ENCODE measurements at places on chromosomes 7 and 10.

- no peak for DNase-seq
These were observed 484 bp downstream of the ZWINT start for GRCh38 chr10:56360583-56360966.

- no peak for DNase-seq
These were observed 53.9 kb downstream of the PRTFDC1 start for GRCh38 chr10:24898501-24898900.

GRCh38 chr7:2640846-2641316 lies 9.1 kb downstream of the TTYH3 start:
- DNase-seq: no peak

- DNase-seq: no peak
These were observed 37.6 kb downstream of the ZNF248 start for GRCh38 chr10:37819797-37820196.

GRCh38 chr7:148483515-148484308 lies 106.9 kb upstream of the C7orf33 start:
- no peak for DNase-seq

GRCh38 chr10:1272079-1272776 lies 216.0 kb downstream of the WDR37 start:
- no peak for DNase-seq

- no peak for DNase-seq
These were observed 215.5 kb downstream of the THSD7A start for GRCh38 chr7:11616466-11616865.

DNA sequence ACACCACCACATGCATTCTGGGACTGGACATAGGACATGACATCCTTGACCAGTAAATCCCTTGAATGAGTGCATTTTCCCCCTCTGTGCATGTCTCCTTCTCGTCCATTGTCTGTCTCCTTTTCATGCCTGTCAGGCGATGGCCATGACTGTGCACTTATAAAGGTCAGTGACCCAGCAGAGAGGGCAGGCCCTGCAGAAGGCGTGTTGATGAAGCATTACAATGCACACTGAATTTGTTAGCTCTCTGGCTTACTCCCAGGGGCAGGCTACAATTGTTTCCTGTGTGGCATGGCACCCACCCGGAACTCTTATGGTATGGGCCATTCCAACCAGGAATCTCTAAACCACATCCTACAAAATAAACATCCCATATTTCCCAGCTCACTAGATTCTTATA lies 71.1 kb downstream of the SAMD9 start:
- no peak for DNase-seq

GRCh38 chr10:80927419-80928078 lies 389.8 kb downstream of the SH2D4B start:
- no peak for DNase-seq

- DNase-seq: no peak
These were observed 9.5 kb downstream of the CYREN start for GRCh38 chr7:135160858-135161653.

DNA sequence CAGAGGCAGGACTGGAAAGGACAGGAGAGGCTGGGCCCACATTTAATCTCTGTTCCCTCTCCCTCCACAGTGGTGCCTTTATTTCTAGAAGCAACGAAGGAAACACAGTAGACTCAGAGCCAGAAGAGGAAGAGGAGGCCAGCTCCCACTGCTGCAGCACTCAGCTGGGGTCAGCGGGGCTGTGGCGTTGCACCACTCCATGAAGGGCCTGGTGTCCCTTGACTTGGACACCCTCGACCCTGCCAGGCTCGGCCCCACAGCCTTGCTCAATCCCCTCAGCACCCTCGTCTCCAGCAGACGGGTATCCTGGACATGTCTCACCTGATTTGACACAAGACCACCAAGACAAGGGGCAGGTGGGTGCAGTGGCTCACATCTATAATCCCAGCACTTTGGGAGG lies 38.8 kb downstream of the PRKAG2 start:
- no peak for DNase-seq

DNA sequence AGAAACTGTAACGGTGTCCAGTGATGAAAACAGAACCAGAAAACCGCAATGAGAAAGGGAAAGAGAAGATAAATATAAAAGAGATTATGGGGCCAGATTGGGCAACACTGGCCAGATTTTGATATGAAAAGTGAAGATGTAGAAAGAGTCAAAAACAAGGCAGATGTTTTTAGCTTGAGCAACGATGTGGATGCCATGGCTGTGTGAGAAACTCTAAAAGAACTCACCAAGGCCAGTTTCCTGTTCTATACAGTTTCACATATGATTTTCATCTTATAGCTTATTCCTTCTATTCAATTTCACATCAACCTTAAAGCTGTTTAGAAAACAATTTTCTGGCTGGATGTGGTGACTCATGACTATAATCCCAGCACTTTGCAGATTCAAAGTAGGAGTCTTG lies 36.3 kb downstream of the CSTF2T start:
- no peak for DNase-seq

DNA sequence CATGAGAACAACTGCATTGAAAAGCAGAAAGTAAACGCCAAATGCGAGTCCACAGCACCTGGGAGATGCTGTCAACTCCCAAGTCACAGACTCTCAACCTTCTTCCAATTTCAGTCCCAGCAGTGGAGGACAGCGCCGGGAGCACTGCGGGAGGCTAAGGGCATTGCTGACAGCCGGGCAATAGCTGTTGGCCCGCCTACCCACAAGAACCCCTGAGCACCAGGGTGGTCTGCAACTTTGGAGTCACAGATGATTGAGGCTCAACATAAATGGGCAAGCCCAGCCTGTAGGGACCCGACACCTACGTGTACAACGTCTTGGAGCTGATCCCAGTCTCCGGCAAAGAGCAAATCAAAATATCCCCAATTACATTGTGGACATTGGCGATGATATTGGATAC lies 262.9 kb downstream of the TCERG1L start:
- DNase-seq: no peak

Measured in HTR-8/SVneo (cell line).